ENCODE measurements at places on chromosomes 3 and 15.

- no peak for DNase-seq
Observed at GRCh38 chr3:15638193-15638890, 36.8 kb downstream of the BTD start.

DNA sequence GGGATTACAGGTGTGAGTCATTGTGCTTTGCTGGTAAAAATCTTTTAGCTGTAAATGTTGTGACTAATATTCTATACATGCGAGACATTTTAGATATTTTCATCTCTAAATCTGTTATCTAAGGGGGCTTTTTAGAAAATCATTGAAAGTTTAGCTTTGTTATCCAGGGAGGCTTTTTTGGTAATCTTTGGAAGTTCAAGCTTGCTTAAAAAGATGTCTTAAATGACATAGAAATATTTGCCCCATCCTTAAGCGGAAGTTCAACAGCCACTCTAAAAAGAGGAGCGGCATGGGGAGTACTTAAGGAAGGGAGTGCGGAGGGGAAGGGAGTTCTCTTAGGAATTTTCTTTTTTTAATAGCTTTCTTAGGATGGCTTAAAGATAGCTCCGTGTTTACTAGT lies 26.1 kb downstream of the DNAJC13 start:
- DNase-seq = no peak

GRCh38 chr15:96326328-96327154 lies 4.0 kb upstream of the NR2F2 start:
- DNase-seq = no peak

DNA sequence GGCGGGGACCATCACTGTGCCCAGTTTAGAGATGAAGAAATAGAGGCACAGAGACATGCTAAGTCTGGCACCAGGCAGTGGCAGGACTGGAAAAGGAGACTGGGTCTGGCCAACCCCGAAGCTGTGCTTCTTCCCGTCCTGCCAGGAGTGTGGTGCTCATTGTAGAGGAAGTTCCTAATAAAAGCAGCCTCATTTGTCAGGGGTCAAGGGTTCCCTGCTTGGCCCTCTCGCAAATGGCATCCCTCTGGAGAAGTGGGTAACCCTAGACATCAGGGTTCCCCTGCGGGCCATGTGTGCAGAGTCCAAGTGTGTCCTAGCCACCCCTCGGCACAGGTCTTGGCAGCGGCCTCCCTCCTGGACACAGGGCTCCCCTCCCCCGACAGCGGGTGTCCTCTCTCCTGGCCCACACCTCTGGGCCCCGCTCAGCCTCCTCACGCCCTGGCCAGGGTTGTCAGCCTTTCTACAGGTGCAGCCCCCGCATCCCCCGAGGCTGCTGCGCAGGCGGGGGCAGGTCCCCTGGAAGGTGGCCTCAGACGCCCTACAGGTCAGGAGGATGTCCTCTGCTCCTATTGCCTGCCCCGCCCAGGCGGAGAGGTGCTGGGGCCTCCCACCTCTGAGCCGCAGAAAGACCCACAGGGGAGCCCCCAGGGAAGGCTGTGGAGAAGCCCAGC lies 61.8 kb upstream of the PRR20G start:
- DNase-seq = no peak

GRCh38 chr3:196523841-196524240 lies 8.7 kb upstream of the SMCO1 start:
- no peak for DNase-seq

DNA sequence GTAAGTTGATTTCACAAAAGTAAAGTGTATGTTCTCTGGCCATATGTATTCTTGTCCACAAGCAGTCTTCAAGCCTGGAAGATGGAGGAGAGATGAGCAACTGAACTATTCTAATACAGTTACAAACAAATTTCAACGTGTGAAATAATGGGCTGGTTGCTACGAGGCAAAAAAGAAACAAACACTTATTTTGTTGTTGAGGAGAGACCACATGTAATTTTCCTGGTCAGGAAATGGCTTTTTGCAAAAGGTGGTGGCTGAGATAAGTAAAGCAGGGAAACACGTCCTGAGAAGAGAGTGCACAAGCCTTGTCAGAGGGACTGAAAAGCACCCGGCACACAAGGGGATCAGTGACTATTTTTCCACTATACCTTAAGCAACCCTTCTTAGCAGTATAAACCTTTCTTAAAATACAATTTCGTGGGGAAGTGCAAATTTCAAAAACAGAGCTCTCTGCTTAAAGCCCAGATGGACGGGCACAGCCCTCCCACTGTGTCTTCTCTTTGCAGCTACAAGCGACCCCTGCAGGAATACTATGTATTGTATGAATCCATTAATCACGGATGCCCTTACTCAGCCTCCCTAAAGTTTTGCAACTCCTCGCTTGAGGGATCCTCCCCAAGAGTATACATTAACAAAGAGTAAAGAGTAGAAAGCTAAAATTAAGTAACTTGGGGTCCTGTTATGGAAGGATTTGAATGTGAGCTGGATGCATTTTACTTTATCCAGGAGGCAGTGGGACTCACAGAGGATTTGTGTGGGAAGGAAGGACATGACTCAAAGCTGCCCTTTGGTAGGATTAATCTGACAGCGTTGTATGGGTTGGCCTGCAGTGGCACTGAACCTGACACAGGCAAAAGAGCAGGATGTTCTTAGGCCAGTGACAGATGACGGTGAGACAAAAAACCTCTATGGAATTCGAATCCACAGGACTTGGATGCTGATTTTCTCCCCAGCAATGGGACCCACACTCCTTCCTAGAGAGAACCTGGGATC lies 253.7 kb downstream of the IL5RA start:
- DNase-seq = no peak

DNA sequence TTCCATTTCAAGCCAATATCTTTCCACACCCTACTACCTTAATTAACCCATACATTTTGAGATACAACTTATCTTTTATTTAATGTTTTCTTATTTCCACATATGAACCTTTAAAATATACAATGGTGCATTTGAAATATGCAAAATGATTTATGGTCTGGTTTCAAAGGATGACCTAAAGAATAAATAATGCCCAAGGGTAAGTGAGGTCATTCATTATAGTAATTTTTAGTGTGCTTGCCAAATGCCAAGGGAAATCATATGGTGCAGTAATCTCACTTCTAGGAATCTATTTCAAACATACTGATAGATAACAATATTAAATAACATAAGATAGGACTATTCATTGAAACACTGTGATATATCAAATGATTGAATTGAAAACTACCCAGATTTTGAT lies 1055.4 kb downstream of the AGBL1 start:
- no peak for DNase-seq
